ENCODE measurements at places on chromosomes 3 and 15.

DNA sequence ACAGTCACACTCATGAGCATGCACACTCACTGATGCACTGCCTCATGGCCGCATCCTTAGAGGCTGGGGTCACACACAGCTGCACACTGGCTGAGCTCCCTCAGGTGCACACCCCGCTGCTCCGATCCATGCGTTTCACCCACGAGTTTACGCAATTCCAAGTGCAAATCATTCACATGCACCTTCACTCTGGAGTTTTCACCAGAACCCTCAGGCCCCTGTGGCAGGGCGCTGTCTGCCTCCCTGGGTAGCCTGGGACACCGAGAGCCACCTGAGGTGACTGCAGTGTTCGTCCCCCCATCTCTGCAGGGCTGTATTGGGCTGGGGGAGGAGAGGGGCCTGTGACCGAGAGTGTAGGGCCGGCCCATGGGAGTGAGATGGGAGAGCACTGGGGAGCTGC, 134.8 kb downstream of the FBLN2 start:
- DNase-seq: no peak

GRCh38 chr3:132315851-132316250, 1.4 kb upstream of the ACP3 start:
- no peak for DNase-seq

GRCh38 chr3:112773864-112774263, 72.8 kb downstream of the CD200R1L start:
- peak; percentile 64 for DNase-seq

GRCh38 chr15:60420203-60420716, 22.5 kb upstream of the ANXA2 start:
- no peak for DNase-seq

- no peak for DNase-seq
Observed at GRCh38 chr15:99207672-99208071, 41.7 kb downstream of the TTC23 start.

- DNase-seq: no peak
Observed at GRCh38 chr3:185532901-185533300, 19.5 kb downstream of the LIPH start.

- no peak for DNase-seq
Observed at GRCh38 chr15:81612631-81613030, 238.6 kb upstream of the TMC3 start.

DNA sequence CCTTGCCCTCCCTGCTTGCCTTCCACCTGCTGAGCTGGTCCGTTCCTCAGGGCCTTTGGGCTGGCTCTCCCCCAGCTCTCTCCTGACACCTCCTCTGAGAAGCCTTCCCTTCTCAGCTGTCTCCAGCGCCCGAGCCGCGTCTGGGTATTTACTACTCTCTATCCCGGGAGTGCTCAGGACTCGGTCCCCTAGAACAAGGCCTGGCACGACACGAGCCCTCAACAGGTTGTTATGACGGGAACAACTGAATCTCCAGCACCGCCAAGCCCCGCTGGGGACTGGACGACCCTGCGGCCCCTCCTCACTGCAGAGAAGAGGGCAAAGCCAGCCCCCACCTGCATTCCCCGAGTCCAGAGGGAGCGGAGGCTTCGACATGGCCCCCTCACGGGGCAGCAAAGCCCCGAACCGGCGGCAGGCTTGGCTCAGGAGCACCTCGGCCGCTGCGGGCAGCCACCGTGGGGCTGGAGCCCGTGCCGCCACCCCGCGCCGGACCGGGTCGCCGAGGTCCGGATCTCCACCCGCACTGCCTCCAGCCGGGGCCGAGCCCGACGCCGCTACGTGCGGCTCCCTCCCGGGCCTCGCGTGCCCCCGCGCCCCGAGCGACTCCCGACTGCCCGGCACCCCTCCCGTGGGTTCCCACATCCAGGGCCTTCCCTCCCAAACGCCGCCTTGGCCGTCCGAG, 792 bp downstream of the TPRA1 start:
- DNase-seq: peak; percentile 47

GRCh38 chr15:50440932-50441331, 16.7 kb downstream of the USP8 start:
- no peak for DNase-seq

- no peak for DNase-seq
Observed at GRCh38 chr3:150273396-150273795, 134.7 kb upstream of the TSC22D2 start.

- no peak for DNase-seq
Observed at GRCh38 chr15:40340038-40340739, 550 bp downstream of the CCDC9B start.

GRCh38 chr3:179811321-179812095, 158.7 kb downstream of the USP13 start:
- peak; percentile 48 for DNase-seq

DNA sequence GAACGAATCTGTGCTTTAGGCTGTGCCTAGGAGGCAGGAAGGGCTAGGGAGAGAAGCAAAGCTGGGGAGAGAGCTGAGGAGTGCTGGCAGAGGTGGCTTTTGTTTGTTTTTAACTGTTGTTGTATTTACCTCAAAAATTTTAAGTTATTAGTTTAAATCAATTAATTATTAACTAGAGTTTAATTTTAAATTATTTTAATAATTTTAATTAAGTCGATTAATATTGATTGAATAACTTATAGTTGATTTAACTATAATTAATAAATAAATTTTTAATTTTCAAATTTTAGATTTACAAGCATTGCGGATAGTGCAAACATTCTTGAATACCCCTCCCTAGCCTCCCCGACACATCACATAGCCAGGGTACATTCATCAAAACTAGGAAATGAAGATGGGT, 30.6 kb downstream of the KLF15 start:
- peak; percentile 12 for DNase-seq

DNA sequence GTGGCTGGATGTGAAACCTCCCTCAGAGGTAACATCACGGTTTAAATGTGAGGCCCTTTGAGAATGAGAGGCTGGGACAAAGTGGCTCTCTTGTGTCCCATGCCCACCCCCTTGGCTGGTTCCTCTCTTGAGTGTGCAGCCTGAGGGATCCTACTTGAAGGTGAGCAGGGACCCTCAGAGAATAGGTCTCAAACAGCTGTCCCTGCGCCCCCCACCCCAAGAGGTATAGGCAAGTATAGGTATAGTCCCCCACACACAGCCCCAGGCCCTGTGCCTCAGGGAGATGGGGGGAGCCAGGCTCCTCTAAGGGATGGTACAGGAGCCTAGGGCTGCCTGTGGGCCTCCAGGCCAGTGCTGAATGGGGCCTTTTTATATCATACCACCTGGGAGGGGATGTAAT, 61.9 kb downstream of the ISG20 start:
- no peak for DNase-seq

GRCh38 chr3:114127517-114127916, 51.3 kb downstream of the DRD3 start:
- no peak for DNase-seq

DNA sequence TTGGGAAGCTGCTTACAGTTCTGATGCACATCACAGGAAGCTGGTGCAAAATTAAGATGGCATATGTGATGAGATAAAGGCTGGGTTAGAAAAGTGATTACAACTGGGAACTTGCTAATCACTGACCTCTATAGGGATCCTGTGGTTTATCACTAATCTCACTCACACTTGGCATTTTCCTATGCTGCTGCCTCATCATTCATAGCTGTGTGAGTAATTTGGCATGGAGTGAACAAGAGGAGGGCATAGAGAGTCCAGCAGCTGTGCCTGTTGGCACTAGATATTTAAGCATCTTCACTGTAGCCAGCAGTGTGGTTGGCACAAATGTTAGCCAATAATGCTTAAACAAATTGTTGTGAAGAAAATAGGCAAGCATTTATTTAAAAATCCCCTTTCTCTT, 217.7 kb upstream of the CGNL1 start:
- DNase-seq: no peak

GRCh38 chr15:23472033-23472432, 25.0 kb upstream of the GOLGA6L2 start:
- DNase-seq: no peak

- DNase-seq: no peak
Observed at GRCh38 chr3:72615776-72616175, 232.5 kb downstream of the SHQ1 start.

GRCh38 chr3:138964923-138965322, 17.9 kb downstream of the FOXL2NB start:
- DNase-seq: no peak

GRCh38 chr3:29065211-29065785, 215.6 kb upstream of the RBMS3 start:
- DNase-seq: no peak

DNA sequence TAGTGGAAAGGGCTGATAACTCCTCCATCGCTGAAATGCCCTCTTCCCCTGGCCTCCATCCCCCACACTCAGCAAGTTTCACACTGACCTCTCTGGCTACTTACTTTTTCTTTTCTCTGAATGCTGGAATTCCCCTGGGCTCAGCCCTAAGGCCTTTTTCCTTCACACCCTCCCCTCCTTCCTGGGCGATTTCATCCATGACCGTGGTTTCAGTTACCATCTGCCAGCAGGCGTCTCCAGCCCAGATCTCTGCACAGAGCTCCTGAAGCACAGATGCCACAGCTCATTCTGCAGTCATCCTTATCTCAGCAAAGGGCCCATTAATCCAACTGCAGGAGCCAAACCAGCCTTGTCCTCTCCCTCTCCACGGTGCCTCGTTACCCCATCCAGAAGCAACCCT, 114.0 kb downstream of the RFTN1 start:
- DNase-seq: no peak

GRCh38 chr15:55916666-55917409, 76.6 kb downstream of the NEDD4 start:
- no peak for DNase-seq

DNA sequence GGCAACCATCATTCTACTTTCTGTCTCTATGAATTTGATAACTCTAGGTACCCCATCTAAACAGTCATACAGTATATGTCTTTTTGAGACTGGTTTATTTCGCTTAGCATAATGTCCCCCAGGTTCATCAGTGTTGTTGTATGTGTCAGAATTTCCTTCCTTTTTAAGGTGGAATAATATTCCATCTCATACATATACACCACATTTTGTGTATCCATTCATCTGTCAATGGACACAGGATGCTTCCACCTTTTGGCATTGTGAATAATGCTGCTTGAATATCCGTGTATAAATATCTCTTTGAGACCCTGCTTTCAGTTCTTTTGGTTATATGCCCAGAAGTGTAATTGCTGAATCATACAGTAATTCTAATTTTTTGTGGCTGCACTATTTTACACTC, 10.4 kb upstream of the ZFAND6 start:
- DNase-seq: no peak

DNA sequence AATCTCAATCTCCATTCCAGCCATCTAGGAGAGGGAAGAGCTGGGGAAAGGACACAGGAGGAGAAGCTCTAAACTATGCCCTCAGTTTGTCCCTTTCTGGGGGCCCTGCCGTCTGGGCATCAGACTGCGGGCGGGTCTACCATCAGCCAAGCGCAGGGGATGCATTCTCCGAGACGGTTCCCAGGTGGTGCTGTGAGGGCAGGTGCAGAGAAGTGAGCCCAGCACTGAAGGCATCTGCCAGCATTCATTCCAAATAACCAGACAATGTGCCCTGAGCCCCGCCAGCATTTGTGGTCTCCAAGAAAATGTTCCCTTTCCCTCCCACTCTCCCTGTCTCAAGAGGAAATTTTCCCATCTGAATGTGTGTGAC, 265.7 kb downstream of the XXYLT1 start:
- DNase-seq: no peak

DNA sequence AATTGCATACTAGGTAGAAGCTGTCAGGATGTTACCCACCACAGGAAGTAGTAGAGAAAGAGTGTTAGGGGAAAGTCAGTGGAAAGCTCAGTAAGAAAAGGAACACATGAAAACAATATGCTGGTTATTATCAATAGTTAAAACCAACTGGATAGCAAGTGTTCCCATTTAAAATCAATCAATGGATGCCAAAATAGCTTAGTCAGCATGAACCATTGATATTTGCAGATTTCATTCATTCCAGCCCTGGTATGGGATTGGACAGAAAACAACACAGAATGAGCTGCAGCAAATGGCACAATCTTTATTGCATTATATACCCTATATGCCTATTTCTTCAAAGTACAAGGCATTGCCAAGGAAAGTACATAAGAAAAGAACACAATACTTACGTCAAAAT, 293.7 kb downstream of the EPHA6 start:
- no peak for DNase-seq

GRCh38 chr3:51381333-51381705, 3.8 kb upstream of the MANF start:
- DNase-seq: no peak

DNA sequence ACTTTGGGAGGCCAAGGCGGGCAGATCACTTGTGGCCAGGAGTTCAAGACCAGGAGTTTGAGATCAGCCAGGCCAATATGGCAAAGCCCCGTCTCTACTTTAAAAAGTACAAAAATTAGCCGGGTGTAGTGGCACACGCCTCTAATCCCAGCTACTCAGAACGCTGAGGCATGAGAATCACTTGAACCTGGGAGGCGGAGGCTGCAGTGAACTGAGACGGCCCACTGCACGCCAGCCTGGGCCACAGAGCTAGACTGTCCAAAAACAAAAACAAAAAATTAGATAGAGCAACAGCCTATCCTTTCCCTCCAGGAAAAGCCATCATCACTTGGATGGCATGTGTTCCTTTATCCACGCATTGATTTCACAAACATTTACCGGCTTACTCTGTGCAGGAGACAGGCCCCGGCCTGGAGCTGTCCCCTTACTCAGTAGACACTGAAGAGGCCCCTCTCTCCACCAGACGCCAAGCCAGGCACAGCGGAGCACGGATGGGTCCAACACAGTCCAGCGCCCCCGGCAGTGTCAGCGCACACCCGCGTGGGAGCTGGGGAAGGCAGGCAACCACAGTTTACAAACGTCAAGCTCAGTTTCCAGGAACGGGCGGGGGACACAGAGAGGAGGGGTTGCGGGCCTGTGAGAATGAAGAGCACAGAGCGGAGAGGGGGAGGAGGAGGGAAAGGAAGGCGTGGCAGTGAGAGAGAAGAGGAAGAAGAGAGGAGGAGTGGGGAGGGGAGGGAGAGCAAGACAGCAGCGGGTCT, 3.1 kb downstream of the GP5 start:
- DNase-seq: peak; percentile 58

DNA sequence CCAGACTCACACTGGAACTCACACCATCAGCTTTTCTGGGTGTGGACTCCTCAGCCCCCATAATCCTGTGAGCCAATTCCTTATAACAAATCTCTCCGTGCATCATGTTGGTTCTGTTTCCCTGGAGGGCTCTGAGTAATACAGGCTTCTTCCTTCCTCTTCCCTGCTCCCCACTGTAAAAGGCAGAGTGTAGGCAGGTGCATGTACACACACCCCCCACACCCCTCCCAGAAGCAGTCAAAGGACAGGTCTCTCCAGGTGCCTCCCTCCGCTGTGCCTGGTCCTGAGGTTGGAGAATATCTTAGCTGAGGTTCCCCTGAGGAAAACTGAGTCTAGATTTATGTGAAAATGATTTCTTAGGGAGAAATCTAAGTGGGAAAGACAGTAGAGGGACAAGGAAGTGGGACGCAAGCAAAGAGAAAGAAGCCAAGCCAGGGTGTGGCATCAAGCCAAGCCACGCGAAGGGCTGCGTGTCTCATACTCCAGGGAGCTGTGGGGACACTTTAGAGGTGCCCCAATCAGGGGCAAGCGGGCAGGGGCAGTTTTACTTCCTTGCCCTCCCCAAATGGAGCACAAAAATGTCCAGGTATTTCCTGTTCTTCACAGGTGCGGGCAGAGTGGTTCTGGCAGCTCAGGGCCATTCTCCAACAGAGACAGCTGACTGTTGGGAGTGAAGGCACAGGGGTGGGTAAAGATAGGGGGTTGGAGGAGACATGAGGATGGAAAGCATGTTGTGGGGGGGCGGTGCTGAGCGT, 86.6 kb downstream of the HMG20A start:
- no peak for DNase-seq

- DNase-seq: peak; percentile 81
Observed at GRCh38 chr15:40307421-40308211, at the start of gene PLCB2. Gene PLCB2 (minus strand): TSS chr15:40307935. CDS start chr15:40307672, 263 bp downstream.

Data from activated CD8-positive, alpha-beta memory T cell treated with anti-CD3 and anti-CD28 coated beads, Interleukin-2, amount 10 ng/mL, durations not matched to agents 7 days and 5 days (primary cell).